Stimulated activated CD4-positive, alpha-beta T cell treated with anti-CD3 and anti-CD28 coated beads, Interleukin-4, amount 100 ng/mL, for 48 hours (primary cell): ENCODE measurements at places on chromosomes 7 and 10.

GRCh38 chr10:69218831-69219230 lies 1.3 kb upstream of the HKDC1 start:
- DNase-seq, result no peak

GRCh38 chr10:11204351-11204942 lies 186.8 kb downstream of the CELF2 start:
- DNase-seq, result no peak

GRCh38 chr10:123642293-123642692 lies 23.9 kb upstream of the GPR26 start:
- no peak for DNase-seq

DNA sequence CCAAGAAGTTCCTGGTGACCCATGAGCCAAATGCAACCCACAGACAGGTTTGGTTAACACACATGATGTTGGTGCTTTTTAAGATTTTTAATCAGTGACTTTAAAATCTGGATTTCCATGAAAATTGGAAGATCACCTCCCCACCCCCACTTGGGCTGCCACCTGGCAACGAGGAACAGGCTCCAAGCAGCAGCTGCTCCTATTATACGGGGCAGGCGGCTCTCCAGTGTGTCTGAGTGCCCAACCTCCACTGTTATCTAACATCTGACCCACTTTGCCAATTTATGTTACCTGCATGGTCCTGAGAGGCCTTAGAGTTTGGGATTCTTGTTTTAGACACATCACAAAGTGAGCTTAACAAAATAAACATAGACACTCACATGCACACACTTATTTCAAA lies 56.4 kb downstream of the SGMS1 start:
- no peak for DNase-seq

DNA sequence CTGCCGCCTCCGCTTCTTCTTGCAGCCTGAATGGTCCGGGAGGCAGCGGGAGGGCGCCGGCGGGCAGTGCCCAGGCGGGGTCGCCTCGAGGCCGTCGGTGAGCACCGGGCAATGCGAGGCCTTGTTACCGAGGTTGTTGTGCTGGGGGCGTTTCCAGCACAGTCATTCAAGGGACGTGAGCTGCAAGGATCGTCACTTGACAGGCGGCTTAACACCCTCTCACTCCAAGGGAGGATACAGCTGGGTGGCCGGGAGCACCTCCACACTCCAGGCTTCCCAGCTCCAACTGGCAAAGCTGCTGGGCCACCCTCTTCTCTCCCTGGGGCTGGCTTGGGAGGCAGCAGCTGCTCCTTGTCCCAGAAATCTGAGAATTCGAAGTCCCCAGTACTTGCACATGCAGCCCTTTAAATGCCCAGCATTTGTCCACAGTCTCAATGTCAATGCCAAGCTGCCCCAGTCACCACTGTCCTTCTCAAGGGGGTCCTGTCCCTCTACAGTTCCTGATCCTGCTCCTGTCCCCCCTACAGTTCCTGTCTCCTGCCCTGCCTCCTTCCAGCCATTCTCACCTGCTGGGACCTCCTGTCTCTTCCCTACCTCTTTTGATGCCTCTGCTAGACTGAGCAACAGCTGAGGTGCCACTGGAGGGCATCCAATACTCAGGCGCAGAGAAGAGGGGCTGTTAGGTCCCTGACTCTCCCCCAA lies 4.4 kb upstream of the HOXA11 start:
- no peak for DNase-seq

DNA sequence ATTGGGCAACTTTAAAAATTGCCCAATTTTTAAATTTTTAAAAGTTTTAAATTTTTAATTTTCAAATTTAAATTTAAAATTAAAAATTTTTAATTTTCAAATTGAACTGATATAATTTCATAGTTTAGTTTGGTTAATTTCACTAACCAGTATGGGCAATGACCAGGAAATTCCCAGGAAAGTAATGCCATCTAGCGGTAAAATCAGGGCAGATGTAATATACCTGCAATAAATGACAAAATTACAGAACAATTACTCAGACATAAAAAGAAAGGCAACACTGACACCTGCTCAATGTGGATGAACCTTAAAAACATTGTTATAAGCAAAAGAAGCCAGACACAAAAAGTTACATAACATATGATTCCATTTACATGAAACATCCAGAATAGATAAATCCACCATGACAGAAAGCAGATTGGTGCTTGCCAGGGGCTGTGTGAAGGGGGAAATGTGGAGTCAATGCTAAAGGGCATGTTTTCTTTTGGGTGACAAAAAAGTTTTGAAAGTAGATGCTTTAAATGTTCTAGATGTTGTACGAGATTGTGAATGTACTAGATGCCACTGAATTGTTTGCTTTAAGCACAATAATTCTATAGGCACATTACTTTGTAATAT lies 28.6 kb upstream of the SLC16A12 start:
- no peak for DNase-seq

- DNase-seq, result no peak
These were observed 677.1 kb downstream of the PARD3 start for GRCh38 chr10:34137955-34138354.

DNA sequence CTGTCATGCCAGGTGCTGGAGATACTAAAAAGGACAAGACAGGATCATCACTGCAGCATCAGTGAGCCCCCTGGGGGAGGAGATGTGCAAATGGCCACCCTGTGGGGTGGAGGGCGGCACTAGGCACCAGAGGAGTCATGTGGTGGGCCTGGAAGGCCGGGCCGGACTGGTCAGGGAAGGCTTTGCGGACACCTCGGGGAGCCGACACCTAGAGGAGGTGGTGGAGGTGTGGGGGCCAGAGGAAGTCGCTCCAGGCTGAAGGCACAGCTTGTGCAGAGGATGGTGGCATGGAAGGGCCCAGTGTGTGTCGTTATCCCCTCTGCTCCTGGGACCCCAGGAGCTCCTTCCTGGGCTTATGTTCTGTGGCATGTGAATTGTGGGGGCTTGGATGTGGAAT lies 437.7 kb downstream of the RPS24 start:
- DNase-seq, result no peak

- DNase-seq, result peak; percentile 32
These were observed at the start of gene EPHB6 for GRCh38 chr7:142854372-142855113. Gene EPHB6 (plus strand): TSS chr7:142855076. CDS start chr7:142863228, 8,152 bp downstream.

GRCh38 chr7:91852263-91852741 lies 28.2 kb downstream of the MTERF1 start:
- DNase-seq, result no peak

DNA sequence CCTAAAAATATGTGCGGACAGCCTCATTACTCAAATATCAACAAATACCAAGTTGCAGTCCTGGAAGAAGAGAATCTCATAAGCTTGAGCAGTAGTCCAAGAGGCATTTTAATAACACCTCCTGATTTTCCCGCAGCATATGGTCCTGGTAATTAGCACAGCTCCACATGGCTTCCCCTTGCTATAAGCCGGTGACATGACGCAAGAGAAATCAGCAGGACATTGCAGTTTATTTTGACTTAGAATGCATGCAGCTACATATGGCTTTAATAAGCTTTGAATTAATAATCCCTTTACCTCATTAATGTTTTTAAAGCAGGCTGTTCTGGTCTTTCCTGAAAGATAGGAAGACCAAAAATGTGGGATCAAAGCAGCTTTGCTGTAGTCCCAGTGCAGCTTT lies 137.6 kb downstream of the RAMP3 start:
- DNase-seq, result no peak

GRCh38 chr10:69980672-69981071 lies 72.0 kb upstream of the MACROH2A2 start:
- DNase-seq, result no peak

DNA sequence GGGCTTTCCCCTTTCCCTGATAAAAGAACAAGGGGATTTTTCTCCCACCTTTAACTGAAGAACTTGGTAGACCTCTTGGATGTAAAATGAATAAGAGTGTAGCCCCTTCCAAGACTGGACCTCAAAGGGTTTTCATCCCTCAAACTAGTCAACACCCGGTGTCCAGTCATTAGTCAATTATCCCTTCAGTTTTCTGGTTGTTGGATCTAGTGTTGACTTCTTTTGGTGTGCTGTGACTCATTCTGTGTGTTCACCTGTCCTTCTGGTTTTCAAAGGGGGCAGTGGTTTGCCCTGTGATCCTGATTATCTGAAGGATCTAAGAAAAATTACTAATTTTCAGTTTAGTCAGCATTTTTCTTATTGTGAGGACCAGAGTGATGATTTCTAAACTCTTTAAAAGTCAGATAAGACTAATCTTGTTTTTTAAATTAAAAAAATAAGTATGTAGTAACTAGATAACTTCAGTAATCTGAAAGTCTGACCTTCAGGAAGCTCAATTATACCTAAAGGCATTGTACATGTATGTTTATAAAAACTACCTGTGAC lies 583.5 kb downstream of the CNTNAP2 start:
- no peak for DNase-seq

GRCh38 chr7:108265007-108265406 lies 134.8 kb upstream of the LAMB4 start:
- DNase-seq, result no peak

- DNase-seq, result no peak
These were observed 2.3 kb downstream of the HNRNPA2B1 start for GRCh38 chr7:26198133-26198780.

DNA sequence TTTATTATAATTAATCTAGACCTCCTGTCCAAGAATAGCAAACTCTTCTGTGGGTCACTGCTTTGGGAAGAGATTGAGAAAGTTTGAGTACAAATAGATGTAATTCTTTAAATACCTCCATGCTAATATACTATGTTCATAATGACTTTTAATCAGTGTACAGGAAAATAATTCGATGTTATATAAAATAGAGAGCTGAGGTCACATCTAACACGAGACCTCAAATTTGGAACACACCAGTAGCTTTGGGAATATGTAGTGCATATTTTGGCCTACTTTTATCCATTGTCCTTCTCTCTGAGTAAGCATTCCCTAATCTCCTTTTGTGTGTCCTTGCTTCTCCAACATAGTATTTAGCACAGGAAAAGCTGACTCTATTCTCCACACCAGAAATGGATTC lies 27.3 kb upstream of the CABCOCO1 start:
- DNase-seq, result no peak

DNA sequence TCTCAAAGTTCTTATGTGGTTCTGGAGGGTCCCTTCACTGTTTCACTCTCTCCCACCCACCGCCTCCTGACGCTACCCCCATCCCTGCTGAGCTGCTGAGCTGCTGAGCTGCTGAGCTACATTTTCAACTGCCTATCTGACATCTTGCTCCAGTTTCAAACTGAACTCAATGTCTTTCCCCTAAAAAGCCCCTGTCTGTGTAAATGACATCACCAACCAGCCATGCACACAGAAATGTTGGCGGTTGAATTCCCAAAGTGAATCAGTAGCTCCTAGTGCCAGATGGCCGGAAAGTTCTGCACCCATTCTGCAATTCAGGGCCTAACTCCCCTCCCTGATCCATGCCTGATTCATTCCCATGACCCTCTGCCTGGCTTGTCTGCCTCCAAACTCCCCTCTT lies 71.2 kb downstream of the WNT2 start:
- no peak for DNase-seq

- DNase-seq, result no peak
These were observed 52.8 kb downstream of the NRF1 start for GRCh38 chr7:129664029-129665012.

DNA sequence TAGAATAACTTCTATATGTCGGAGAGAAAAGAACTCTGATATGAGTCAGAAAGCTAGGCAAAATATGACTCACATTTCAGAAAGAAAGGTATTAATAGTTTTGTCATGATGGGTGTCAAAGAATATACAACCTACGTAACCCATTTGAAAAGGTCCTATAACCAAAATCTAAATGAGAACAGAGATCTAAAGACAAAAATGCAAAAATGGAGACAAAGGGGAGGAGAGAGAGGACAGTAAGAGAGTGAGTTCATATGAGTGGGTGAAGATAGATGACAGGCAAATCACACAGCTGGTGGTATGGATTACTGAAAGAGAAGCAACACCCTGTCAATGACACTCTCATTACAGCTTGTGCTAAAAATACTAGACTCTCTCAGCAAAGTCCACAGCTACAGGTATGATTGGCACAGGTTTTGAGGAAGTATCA lies 25.6 kb downstream of the ANKMY2 start:
- DNase-seq, result no peak
